ENCODE measurements at places on chromosomes 16 and 17. TPM values are rescaled to one million over a fixed set of nuclear protein-coding genes. Genes with fewer than 3 reads are reported as not detected.

CKLF gene
- total RNA-seq, result 34.1 TPM

- peaks cover 36% of the 10 kb centered on the region for H3K27me3 ChIP-seq
- no peak overlapping the region for H3K27ac ChIP-seq
- H3K4me1 ChIP-seq, result no peaks in the 10 kb centered on the region
- DNase-seq, result no peak
- H3K4me3 ChIP-seq, result no peak overlapping the region
- no peaks in the 10 kb centered on the region for H3K36me3 ChIP-seq
Observed at GRCh38 chr16:84555418-84556196, 51.1 kb upstream of the MEAK7 start.

DNA sequence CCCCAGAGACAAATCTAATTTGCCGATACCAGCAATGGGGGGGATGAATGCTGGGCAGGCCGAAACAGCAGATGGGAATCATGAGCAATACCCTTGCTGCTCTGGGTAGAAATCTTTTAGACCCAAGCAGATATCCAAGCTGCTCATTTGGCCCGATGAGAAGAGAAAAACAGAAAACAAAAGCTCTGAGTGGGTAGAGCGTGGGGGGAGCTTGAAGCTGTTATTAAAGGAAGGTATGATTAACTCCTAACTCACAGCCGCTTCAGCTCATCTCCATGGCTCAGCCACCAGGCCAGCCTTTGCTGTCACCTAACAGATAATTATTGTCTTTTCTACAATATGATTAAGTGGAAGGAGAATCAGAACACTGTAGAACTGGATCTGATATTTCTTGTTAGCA lies 58.3 kb downstream of the VPS35L start:
- H3K4me3 ChIP-seq, result no peak overlapping the region
- H3K27me3 ChIP-seq, result no peaks in the 10 kb centered on the region
- H3K36me3 ChIP-seq, result no peaks in the 10 kb centered on the region
- DNase-seq, result no peak
- no peaks in the 10 kb centered on the region for H3K4me1 ChIP-seq

GRCh38 chr17:61587807-61588660 lies 3.0 kb downstream of the NACA2 start:
- H3K27me3 ChIP-seq, result no peaks in the 10 kb centered on the region
- no peak overlapping the region for H3K4me3 ChIP-seq
- no peak for DNase-seq
- H3K36me3 ChIP-seq, result no peaks in the 10 kb centered on the region
- H3K4me1 ChIP-seq, result no peaks in the 10 kb centered on the region

- H3K27ac ChIP-seq, result no peak overlapping the region
- no peak overlapping the region for H3K4me3 ChIP-seq
- no peaks in the 10 kb centered on the region for H3K36me3 ChIP-seq
- H3K4me1 ChIP-seq, result no peaks in the 10 kb centered on the region
Observed at GRCh38 chr17:15232517-15232915, 32.6 kb downstream of the PMP22 start.

- no peak for DNase-seq
- no peaks in the 10 kb centered on the region for H3K4me1 ChIP-seq
- H3K4me3 ChIP-seq, result no peak overlapping the region
Observed at GRCh38 chr16:86634292-86634691, 55.9 kb downstream of the FOXL1 start.

DNA sequence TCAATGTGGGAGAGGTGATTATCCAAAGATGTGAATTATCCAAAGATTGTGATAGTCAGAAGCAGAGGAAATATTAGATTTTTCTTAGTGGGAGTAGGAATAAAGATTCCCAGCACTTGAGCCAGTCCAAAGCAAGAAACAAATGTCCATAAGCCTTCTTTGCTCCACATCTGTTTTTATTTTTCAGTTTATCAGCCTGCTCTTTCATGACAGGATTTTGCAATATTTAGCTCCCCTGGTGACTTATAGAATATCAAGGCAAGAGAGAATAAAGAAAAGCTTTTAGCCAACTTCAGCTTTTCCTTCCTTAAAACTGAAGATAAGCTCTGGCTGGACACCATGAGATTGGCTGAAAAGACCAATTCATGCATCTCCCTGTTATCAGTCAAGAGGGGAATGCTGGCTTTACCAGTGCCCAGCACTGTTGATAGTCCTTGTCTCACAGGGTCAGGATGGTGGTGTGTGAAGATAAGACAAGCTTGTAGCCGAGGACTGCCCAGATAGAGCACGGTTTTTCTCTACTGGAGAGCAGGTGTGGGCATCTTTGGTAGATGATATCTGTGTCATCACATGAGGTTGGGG lies 706.5 kb downstream of the KCNJ2 start:
- no peak overlapping the region for H3K4me3 ChIP-seq
- no peaks in the 10 kb centered on the region for H3K36me3 ChIP-seq
- no peak for DNase-seq
- H3K27me3 ChIP-seq, result no peaks in the 10 kb centered on the region
- no peaks in the 10 kb centered on the region for H3K4me1 ChIP-seq

GRCh38 chr16:3158510-3159314 lies 23.9 kb downstream of the ZNF213 start:
- peak overlapping the region; percentile 89 for H3K27ac ChIP-seq
- no peaks in the 10 kb centered on the region for H3K36me3 ChIP-seq
- no peaks in the 10 kb centered on the region for H3K27me3 ChIP-seq
- H3K4me1 ChIP-seq, result peaks cover 33% of the 10 kb centered on the region
- peak overlapping the region; percentile 69 for H3K4me3 ChIP-seq

DNA sequence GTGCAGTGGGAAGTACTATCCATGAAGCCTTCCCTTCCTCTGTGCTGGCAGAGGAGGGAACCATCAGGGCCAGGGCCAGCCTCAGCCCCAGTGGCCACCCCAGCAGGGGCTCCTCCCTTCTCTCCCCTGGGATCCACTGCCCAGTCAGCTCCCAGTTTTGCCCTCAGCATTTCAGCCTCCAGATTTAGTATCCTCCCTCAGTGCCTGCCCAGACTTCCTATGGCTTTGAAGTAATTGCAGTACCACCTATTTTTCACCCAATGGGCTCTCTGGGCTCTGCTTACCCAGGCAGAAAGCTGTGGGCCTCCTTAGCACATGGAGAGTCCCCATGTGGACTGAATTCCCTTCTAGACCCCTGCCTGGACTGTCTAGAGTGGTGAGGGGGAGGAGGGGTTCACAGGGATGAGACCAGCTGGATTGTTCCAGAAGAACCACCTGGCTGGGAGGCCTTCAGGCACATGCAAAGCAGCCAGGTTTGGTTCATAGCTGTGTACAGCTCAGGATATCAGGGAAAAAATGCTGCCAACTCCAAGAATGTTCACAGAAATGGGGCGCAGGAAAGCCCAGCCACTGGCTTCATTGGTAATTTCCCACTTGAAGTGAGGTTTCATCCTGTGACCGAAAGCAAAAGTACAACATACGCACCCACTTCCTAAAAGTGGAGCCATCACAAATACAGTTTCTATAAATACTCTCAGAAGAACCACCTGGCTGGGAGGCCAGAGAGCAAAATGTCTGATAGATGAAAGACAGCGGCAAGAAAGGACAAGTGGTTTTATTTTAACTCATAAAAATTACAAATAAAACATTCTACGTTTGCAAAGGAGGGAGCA lies 15.2 kb upstream of the HERPUD1 start:
- no peaks in the 10 kb centered on the region for H3K27me3 ChIP-seq
- H3K4me1 ChIP-seq, result peaks cover 23% of the 10 kb centered on the region
- H3K27ac ChIP-seq, result peak overlapping the region; percentile 5
- no peak for DNase-seq
- H3K36me3 ChIP-seq, result no peaks in the 10 kb centered on the region

DNA sequence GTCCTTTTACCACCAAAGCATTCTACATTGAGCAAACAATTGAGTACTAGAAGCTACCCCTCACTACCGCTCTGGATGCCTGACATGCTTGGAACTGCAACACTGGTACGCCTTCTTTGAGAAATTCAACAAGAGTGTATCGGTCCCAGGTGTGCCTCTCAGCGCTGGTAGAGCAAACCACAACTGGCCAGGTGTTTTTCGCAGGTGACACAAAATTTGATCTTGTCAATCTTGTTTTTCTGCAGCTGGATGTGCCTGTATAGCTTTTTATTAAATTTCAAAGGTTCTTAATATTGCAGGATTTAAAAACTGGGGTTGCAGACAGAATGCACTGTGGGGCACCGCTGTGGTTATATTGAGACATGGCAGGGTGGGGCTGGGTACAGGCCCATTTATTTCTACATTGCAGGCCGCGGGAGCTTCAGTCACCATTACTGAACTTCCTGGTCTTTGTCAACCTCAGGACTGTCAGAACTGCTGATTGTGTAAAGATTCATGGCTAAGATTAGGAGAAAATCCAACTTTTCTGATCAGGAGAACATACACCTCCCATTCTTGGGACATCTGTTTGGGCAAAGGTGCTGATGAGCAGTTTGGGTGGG lies 4.5 kb upstream of the SNX20 start:
- peak overlapping the region; percentile 19 for H3K27ac ChIP-seq
- H3K36me3 ChIP-seq, result no peaks in the 10 kb centered on the region
- no peaks in the 10 kb centered on the region for H3K27me3 ChIP-seq
- no peak for DNase-seq
- H3K4me3 ChIP-seq, result no peak overlapping the region
- no peaks in the 10 kb centered on the region for H3K4me1 ChIP-seq

DNA sequence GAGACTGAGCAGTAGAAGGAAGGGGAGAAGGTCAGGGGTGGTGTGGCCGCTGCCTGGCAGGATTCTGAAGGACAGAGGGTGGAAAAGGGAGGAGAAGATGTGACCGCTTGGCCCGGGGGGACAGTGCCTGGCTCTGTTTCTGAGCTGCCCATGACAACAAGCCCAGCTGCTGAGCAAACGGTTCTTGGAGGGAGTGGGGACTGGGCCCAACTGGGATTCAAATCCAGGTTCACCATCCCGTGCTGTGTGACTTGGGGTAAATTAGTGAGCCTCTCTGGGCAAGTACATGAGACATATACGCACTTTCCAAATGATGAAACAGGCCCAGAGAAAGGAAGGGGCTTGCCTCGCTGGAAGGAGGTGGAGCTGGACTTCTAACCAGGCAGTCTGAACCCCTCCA lies 23.3 kb downstream of the SEC14L5 start:
- no peaks in the 10 kb centered on the region for H3K27me3 ChIP-seq
- no peaks in the 10 kb centered on the region for H3K4me1 ChIP-seq
- no peak overlapping the region for H3K27ac ChIP-seq
- H3K4me3 ChIP-seq, result no peak overlapping the region

DNA sequence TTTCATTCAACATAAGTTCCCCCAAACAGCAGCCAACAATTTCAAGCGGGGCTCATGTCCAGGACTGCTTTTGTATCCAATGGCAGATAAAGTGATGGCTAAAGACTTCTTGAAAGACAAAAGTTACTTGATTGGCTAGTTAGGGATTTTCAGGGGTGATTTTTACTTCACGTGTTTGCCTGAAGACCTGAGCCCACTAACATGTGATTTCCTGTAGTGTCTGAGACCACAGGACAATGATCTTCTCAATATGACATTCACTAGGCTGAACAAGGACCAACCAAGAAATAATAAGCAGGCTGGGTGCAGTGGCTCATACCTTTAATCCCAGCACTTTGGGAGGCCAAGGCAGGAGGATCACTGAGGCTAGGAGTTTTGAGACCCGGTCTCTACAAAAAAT lies 10.4 kb downstream of the TVP23A start:
- H3K27me3 ChIP-seq, result no peaks in the 10 kb centered on the region
- H3K4me1 ChIP-seq, result no peaks in the 10 kb centered on the region
- no peak overlapping the region for H3K27ac ChIP-seq
- H3K36me3 ChIP-seq, result no peaks in the 10 kb centered on the region
- no peak for DNase-seq

DNA sequence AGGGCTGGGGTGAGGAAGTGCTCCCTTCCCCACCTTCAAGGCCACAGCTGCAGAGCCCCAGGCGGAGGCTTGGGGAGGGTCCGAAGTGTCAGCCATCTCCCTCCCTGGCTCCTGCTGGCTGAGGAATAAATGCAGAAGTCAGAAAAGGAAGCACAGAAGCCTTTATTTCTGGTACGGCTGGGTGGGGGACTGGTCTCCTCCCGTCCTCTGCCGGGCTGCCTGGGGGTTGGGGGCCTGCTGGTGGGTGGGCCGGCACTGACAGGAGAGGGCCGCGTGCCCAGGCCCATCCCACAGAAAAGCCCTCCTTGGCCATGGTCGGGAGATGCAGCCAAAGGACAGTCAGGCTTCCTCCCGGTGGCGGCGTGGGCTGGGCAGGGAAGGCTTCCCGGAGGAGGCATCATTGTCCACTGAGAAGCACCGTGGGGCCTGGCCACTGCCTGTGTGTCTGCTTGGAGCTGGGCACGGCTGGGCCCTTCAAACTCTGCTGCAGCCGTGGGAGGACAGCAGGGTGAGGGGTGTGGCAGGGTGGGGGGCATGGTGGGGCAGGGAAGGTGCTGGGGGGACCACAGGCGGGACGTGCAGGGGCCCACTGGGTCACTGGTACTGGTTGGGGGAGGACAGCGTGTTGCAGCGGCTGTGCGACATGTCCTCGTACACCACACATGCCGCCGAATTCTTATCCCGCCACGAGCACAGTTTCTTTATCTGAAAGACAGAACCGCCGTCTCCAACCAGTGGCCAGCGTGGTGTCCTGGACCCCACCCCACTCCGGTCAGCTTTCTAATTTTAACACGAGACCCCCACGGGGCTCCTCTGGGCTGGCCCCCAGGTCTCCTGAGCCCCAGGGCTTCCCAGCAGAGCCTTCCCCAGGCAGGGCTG lies 2.4 kb downstream of the CD7 start:
- H3K4me3 ChIP-seq, result no peak overlapping the region
- no peak for DNase-seq
- no peak overlapping the region for H3K27ac ChIP-seq
- H3K27me3 ChIP-seq, result peaks cover 81% of the 10 kb centered on the region
- H3K4me1 ChIP-seq, result peaks cover 21% of the 10 kb centered on the region

DNA sequence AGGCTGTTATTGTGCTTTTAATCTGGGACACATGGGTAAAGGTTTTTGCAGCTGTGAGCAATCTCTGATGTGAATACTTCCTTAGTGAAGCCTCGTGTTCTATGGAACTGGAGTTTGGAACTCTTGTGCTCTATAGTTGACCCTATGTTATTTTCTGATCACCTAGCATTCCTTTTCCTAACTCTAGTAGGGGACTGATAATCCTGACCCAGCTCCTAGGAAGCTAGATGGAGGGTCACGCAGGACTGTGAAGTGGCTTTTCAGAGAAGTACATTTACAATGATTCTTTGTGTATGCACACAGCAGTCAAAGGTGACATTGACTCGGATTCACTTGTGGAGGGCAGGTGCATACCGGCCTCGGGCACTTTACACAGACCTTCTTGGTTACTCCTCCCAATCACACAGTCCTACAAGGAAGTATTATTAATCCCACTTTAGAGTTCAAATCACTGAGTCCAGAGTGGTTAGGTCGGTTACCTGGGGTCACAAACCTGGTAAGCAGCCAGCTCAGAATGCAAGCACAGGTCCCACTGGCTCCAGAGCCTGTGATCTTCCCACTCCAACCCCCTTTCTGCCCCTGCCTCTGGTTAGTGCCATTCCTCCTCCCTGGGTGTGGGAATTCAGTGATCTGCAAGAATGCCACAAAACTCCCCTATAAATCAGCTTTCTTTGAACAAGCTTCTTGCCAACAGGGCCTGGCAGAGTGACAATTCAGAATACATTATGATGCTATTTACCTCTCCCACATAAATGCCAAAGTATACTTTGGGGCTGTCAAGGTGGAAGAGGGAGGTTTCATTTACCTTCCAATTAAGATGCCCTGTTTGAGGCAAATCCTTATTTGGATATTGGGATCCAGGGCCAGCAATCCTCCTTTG lies 7.1 kb downstream of the CHD9NB start:
- H3K27me3 ChIP-seq, result no peaks in the 10 kb centered on the region
- H3K27ac ChIP-seq, result peak overlapping the region; percentile 94
- no peak for DNase-seq
- H3K4me1 ChIP-seq, result peaks cover 64% of the 10 kb centered on the region
- no peak overlapping the region for H3K4me3 ChIP-seq

All from esophagus squamous epithelium (tissue), 5 donors.